Fibroblast of lung (primary cell): ENCODE measurements at places on chromosomes 12 and 14.

GRCh38 chr12:84375449-84376170 lies 537.0 kb downstream of the SLC6A15 start:
- peak; percentile 90 for DNase-seq

DNA sequence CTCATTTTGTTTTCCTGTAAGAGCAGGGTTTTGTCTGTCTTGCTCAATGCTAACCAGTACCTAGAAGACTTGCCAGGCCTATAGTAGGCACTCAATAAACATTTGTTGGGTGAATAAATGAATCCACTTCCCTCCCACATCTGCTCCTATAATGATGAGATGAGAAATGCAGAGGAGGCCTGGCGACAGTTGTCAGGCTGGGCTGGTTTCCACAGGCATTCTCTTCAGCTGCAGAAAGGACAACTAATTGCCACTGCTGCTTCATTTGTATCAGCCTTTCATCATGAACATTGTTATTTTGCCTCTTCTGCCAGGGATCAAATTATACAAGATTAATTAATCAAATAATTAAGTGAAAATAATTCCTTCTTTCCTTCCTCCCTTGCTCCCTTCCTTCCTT lies 82.0 kb upstream of the PTHLH start:
- no peak for DNase-seq

DNA sequence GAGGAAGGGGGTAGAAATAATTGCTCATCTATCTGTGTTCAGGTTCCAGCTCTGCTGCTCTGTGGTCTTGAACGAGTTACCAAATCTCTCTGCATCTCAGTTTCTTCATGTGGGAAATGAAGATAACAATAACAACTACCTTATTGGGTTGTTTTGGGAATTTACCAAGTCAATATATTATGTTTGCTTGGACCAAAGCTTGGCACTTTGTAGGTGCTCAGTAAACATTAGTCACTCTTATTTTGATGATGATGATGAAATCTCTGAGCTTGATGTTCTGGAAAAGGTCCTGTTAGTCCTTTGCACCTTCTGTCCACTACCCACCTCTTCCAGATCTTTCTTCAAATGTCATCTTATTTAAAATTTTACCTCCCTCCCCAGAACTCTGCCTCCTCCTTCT lies 15.9 kb downstream of the RPH3A start:
- no peak for DNase-seq

GRCh38 chr12:101459642-101460346 lies 15.3 kb upstream of the SPIC start:
- DNase-seq, result no peak

- DNase-seq, result no peak
These were observed 22.1 kb upstream of the AQP2 start for GRCh38 chr12:49928471-49928870.

- DNase-seq, result peak; percentile 82
These were observed 11.3 kb downstream of the BDKRB1 start for GRCh38 chr14:96267336-96267735.

DNA sequence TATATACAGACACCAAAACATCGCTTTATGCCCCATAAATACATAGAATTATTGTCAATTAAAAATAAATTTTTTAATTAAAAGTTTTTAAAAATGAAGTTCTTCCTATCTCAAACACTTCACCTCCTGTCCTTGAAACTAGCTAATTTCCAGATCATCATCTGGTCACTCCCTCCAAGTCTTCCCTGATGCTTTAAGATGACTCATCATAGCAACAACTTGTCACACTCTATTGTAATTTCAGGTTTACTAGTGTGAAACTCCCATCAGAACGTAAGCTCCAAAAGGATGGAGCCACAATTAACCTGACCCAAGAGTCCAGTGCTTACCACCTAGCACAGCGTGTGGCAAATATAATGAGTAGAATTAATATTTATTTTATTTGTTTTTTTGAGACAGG lies 16.3 kb downstream of the GXYLT1 start:
- DNase-seq, result peak; percentile 57

DNA sequence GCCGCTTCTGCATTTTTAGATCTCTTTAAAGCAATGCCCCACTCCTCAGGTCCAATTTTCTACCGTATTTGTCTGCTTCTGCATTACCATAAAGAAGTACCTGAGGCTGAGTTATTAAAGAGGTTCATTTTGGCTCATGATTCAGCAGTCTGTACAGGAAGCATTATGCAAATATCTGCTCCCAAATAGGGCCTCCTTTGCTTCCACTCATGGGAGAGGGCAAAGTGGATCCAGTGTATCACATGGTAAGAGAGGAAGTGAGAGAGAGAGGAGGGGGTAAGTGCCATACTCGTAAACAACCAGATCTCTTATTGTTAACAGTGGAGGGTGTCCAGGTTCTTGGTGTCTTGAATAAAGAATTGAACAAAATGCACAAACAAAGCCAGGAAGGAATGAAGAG lies 316.1 kb upstream of the SEL1L start:
- DNase-seq, result no peak

DNA sequence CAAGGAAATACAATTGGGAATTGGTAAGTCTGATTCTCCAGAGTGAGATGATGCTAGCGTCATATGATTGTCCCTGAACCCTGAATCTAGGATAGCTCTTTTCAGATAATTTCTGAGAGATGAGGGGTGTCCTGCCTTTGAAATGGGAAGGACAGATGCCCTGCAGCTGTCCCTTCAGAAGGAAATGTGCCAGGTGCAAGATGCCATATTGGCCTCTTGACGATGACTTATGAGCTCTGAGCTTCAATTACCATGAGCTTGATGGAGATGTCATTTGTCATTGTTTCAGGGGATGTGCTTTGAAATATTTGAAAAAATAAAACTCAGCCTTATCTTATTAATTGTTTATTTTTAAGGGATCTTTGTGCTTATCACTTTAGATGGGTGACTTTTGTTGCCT lies 185.1 kb downstream of the DACT1 start:
- DNase-seq, result no peak

GRCh38 chr14:99212646-99213045 lies 59.4 kb downstream of the BCL11B start:
- no peak for DNase-seq
